Tibial nerve (tissue), 4 donors: ENCODE measurements at places on chromosomes 4 and X. TPM values are rescaled to one million over a fixed set of nuclear protein-coding genes. Genes with fewer than 3 reads are reported as not detected.

DNA sequence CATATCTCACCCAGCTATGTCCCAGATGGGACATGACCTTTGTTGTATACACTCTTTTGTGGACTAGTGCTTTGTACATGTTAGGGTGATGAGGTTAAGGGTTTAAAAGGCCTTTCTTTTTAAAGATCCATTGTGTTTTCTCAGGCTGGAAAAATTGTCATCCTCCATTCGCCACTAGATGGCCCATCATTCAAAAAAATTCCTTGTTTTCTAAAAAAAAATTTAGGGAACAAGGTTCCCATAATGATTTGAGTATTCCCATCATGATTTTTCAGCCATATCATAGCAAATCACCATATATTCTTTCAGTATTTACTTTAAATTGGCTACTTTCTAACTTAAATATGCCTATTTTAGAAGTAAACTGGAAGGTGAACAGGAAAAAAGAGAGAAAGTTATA lies 91.9 kb upstream of the TMEM164 start:
- DNase-seq, result no peak

GRCh38 chrX:105475801-105476200 lies 255.3 kb upstream of the TEX13A start:
- no peak for DNase-seq

IL13RA2 gene
- total RNA-seq, result not detected

CT55 gene
- total RNA-seq, result not detected

TCEAL8 gene
- 39.9 TPM for total RNA-seq

GRCh38 chr4:129488427-129488826 lies 392.5 kb downstream of the C4orf33 start:
- DNase-seq, result no peak
